A673 (cell line): ENCODE measurements at places on chromosomes 1 and 21. TPM values are rescaled to one million over a fixed set of nuclear protein-coding genes. Genes with fewer than 3 reads are reported as not detected.

The CCDC181 gene
- total RNA-seq, result 5.7 and 6.7 TPM in 2 replicates

- no peak overlapping the region for H3K4me3 ChIP-seq
- peaks cover 6% of the 10 kb centered on the region for H3K27me3 ChIP-seq
- H3K36me3 ChIP-seq, result no peaks in the 10 kb centered on the region
- no peaks in the 10 kb centered on the region for H3K4me1 ChIP-seq
- H3K27ac ChIP-seq, result no peak overlapping the region
- DNase-seq, result peak; percentile 69
Observed at GRCh38 chr1:76901158-76901767, 34.0 kb downstream of the ST6GALNAC5 start.

DNA sequence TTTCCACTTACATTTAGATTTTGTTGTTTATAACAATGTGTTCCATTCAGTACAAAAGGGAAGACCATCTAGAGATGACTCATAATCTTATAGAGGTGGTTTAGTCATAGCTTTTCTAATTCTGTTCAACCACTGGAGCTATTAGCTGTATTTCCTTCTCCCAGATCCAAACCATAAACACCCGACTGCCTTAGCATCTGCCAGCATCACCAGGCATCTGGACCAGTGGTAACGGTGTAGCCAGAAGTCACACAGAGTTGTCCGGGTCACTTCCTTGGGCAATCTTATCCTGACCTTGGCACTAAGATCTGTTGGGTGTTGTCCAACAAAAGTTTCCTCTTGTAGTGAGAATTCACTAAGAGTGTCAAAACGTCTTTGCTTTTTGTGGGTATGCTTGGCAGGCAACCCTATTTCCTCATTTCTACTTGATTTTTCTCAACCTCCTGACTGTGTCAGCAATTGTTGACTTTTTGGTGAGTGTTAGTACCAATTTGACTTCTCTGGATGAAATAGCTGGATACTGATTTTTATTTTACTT lies 372.1 kb upstream of the B3GALT2 start:
- no peak overlapping the region for H3K4me3 ChIP-seq
- peak; percentile 18 for DNase-seq
- no peak overlapping the region for H3K27ac ChIP-seq

GRCh38 chr1:2904191-2904590 lies 102.7 kb upstream of the TTC34 start:
- H3K27ac ChIP-seq, result no peak overlapping the region
- H3K27me3 ChIP-seq, result peaks cover 27% of the 10 kb centered on the region
- H3K4me3 ChIP-seq, result no peak overlapping the region

GRCh38 chr1:65238010-65238409 lies 71.3 kb upstream of the DNAJC6 start:
- no peaks in the 10 kb centered on the region for H3K4me1 ChIP-seq
- H3K4me3 ChIP-seq, result no peak overlapping the region
- no peak overlapping the region for H3K27ac ChIP-seq

The GBP5 gene
- 0.09 TPM in 1 of 2 replicates, not detected in the other for total RNA-seq

The FNBP1L gene
- 37.7 and 39.6 TPM in 2 replicates for total RNA-seq

- H3K27ac ChIP-seq, result no peak overlapping the region
- H3K36me3 ChIP-seq, result no peaks in the 10 kb centered on the region
- H3K4me3 ChIP-seq, result no peak overlapping the region
- no peaks in the 10 kb centered on the region for H3K27me3 ChIP-seq
Observed at GRCh38 chr1:87712261-87713010, 383.8 kb downstream of the LMO4 start.

The CFAP45 gene
- 1.5 and 3.6 TPM in 2 replicates for total RNA-seq

GRCh38 chr21:16402752-16403151 lies 673.0 kb downstream of the USP25 start:
- no peaks in the 10 kb centered on the region for H3K27me3 ChIP-seq
- no peaks in the 10 kb centered on the region for H3K36me3 ChIP-seq
- H3K4me1 ChIP-seq, result peaks cover 8% of the 10 kb centered on the region
- H3K4me3 ChIP-seq, result no peak overlapping the region
- no peak overlapping the region for H3K27ac ChIP-seq
- DNase-seq, result no peak

GRCh38 chr1:163120372-163120771 lies 51.2 kb downstream of the RGS4 start:
- H3K4me1 ChIP-seq, result peaks cover 14% of the 10 kb centered on the region
- no peaks in the 10 kb centered on the region for H3K27me3 ChIP-seq
- no peak overlapping the region for H3K27ac ChIP-seq
- H3K4me3 ChIP-seq, result no peak overlapping the region

GRCh38 chr1:224563666-224564065 lies 52.5 kb upstream of the CNIH3 start:
- no peaks in the 10 kb centered on the region for H3K4me1 ChIP-seq
- no peak overlapping the region for H3K27ac ChIP-seq
- H3K27me3 ChIP-seq, result no peaks in the 10 kb centered on the region
- H3K4me3 ChIP-seq, result no peak overlapping the region

The CD84 gene
- not detected in 2 replicates for total RNA-seq

DNA sequence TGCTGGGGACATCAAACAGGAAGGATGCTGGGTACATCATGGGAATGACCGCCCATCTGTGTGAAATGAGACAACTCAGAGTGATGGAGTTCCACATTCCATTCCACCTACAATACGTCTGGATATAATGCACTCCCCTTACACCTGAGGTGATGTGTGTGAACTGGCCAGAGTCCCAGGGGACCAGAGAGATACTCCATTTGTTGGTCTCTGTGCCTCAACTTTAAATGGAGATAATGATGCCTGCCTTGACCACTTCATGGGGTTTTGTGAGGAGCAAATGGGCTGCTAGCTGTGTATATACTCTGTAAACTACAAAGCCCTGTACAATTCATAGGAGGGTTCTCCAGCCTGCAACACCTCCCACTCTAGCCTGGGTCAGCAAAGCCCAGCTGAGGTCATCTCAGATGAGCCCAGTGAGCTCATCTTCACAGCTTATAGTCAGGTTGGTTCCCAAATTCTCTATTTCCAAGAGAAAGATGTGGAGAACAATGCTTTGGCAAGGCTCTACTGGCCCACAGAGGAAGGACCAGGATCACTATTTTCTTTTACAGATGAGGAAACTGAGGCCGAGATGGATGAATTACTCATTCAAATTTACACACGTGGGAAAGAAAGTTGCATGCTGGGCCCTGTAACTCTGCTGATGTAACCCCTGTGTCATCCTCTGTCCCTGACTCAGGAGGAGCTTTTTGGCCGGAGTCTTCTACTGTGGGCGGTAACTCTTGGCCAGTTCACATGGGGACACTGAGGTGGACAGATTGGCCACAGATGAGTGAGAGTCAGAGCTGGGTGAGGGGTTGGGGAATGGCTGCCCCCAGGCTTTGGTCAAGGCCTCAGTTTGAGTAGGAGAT lies 105.6 kb upstream of the GCLM start:
- DNase-seq, result no peak
- H3K27me3 ChIP-seq, result no peaks in the 10 kb centered on the region
- no peaks in the 10 kb centered on the region for H3K4me1 ChIP-seq
- no peak overlapping the region for H3K4me3 ChIP-seq
- H3K36me3 ChIP-seq, result no peaks in the 10 kb centered on the region

The CNR2 gene
- total RNA-seq, result not detected in 2 replicates

The KRTAP19-3 gene
- not detected in 2 replicates for total RNA-seq

DNA sequence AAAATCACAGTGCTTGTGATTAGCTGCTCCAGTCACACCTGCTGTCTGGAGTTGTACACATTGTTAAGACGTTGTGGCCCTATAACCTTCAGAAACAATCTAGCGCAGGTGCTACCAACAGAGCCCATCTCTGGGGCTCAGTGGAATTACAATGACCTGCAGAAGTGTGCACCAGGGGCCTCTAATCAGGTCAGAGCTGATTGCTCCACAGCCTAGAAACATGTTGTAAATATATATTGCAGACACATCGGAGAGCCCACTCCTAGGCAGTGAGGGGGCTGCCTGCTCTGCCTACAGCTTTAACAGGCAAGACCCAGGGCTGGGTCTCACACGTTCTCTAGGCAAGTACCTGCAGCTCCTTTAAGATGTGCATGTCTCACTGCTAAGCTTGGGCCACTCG lies 302.0 kb downstream of the SIPA1L2 start:
- H3K36me3 ChIP-seq, result no peaks in the 10 kb centered on the region
- no peaks in the 10 kb centered on the region for H3K27me3 ChIP-seq

DNA sequence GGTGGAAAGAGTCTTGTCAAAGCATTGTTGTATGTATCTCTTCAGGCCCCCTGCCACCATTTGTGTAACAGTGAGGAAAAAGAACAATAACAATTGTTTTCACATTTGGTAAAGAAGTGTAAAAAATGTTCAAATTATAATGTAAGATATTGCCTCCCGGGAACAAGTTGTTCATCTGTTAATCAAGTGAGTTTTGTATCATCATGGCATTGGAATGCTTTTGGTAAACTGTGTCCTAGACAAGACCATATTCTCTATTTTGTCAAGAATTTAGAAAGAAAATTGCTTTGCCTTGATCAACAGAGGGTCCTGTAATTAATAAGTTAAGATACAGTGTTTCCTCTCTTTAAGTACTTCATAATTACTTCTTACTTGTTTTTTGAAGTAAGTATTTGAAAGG lies 692.0 kb upstream of the NR5A2 start:
- no peaks in the 10 kb centered on the region for H3K36me3 ChIP-seq
- no peaks in the 10 kb centered on the region for H3K4me1 ChIP-seq
- no peak overlapping the region for H3K4me3 ChIP-seq
- DNase-seq, result no peak
- H3K27ac ChIP-seq, result no peak overlapping the region

DNA sequence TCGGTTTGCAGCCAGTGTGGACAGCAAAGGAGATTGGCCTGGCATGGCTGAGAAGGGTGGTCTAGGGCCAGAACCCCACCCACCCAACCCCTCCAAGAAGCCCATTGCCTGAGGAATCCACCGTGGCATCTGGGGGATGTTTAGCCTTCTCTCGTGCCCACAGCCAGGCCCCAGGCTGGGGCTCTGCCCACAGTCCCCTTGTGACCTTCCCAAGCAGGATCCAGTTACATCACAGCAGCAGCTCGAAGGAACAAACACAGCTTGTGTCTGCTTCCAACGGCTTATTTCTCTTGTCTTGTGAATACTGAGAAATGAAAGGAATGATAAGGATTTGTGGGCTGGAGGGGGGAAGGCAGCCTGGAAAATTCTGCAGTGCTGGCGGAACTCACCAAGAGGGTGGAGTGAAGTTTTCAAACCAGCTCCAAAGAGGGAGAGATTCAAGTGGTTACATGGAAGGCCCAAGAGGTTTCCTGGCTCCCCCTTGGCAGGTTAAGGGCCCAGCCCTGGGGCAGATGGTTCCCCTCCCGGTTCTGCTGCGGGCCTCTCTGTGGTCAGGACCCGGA lies 61.6 kb downstream of the DHRS3 start:
- no peaks in the 10 kb centered on the region for H3K36me3 ChIP-seq
- H3K4me3 ChIP-seq, result no peak overlapping the region
- no peaks in the 10 kb centered on the region for H3K4me1 ChIP-seq
- no peak for DNase-seq

DNA sequence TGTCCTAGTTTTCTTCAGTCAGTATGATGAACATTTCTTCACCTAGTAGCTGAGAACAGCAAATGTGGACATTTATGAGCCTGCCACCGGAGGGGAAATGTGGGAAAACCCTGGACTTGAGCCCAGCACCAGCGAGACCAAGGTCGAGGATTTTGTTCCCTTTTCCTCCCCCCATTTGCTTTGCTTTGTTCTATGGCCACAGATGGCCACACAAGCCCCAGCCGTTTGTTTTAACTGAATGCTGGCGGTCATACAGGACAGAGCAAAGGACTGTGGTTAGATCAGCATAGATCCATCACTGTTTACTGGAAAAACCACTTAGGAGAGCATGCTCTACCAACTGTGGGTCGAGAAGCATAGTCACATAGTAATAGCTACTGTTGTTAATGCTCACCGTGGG lies 20.9 kb downstream of the SH2D2A start:
- H3K36me3 ChIP-seq, result peaks cover 96% of the 10 kb centered on the region
- H3K27ac ChIP-seq, result no peak overlapping the region
- H3K27me3 ChIP-seq, result no peaks in the 10 kb centered on the region
- no peak for DNase-seq
- no peak overlapping the region for H3K4me3 ChIP-seq
- peaks cover 9% of the 10 kb centered on the region for H3K4me1 ChIP-seq

- H3K4me3 ChIP-seq, result peak overlapping the region; percentile 79
- DNase-seq, result no peak
- H3K27me3 ChIP-seq, result no peaks in the 10 kb centered on the region
- peaks cover 18% of the 10 kb centered on the region for H3K4me1 ChIP-seq
- peak overlapping the region; percentile 85 for H3K27ac ChIP-seq
Observed at GRCh38 chr1:23799570-23800399, 769 bp downstream of the GALE start.

The NRIP1 gene
- 14.6 and 15.4 TPM in 2 replicates for total RNA-seq

- H3K27ac ChIP-seq, result no peak overlapping the region
- DNase-seq, result peak; percentile 17
- H3K36me3 ChIP-seq, result no peaks in the 10 kb centered on the region
- no peak overlapping the region for H3K4me3 ChIP-seq
- H3K4me1 ChIP-seq, result no peaks in the 10 kb centered on the region
Observed at GRCh38 chr1:207565546-207566468, 69.8 kb downstream of the CR1 start.

DNA sequence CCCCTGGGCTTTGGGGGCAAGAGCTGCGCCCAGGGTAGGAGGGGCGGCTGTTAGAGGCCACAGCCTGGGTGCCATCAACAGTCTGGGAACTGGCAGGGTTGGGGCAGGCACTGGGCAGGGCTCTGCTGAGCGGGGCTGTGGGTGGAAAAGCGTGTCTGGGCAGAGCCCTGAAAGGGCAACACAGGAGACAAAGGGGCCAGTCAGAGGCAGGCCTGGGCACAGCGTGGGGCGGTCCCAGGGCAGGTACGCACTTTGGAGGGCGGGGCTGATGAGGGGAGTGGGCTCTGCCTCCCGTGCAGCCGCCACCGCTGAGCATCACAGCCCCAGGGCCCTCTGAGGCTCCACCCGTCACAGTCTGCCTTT lies 13.9 kb downstream of the CELSR2 start:
- H3K4me3 ChIP-seq, result no peak overlapping the region
- H3K27ac ChIP-seq, result no peak overlapping the region
- H3K4me1 ChIP-seq, result no peaks in the 10 kb centered on the region
- no peaks in the 10 kb centered on the region for H3K27me3 ChIP-seq

The PLPPR5 gene
- not detected in 2 replicates for total RNA-seq
